Endodermal cell (in vitro differentiated cells): ENCODE measurements at places on chromosomes 7 and 10. TPM values are rescaled to one million over a fixed set of nuclear protein-coding genes. Genes with fewer than 3 reads are reported as not detected.

- DNase-seq = no peak
These were observed 189.6 kb downstream of the ADAM12 start for GRCh38 chr10:126198681-126199080.

DNA sequence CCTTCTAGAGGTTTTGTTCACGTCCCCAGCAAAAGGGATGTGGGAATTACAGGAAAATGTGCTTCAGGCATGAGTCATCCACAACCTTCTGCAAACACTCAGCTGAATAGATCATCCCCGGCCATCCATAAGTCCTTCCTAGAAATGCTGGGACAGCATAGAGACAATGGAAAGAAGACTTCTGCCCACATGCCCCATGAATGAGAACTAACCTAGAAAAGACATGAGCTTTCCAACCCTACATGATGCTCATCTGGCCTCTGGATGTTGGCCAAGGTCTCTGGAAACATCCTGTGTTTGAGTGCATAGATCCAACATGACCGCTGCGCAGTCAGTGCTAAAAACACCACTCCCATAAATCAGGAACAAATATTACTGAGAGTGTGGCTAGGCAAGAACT is 277.5 kb downstream of the PLXNA4 start:
- DNase-seq = no peak

- no peak for DNase-seq
These were observed 10.3 kb upstream of the KCNK18 start for GRCh38 chr10:117186832-117187615.

GRCh38 chr10:29392376-29393021 is 103.6 kb downstream of the LYZL1 start:
- peak; percentile 80 for DNase-seq

DNA sequence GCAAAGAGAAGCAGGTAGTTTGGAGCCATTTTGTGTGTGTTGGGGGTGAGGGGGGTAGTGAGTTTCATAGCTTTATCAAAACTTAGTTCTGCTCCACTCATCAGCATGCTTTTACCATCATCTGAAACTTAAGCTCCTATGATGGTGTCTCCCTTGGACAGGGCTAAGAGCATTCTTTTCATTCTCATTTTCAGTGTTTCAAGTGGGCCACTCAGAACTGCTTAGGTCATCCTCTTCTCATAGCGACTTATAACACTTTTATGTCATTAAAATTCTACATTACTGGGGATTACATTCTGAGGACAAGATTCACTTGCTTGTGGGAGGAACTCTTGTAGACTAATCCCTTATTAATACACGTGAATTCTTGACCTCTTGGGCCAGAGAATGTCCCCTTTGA is 649.4 kb downstream of the SUGCT start:
- DNase-seq = no peak

The LBX1 gene
- total RNA-seq = not detected in 3 replicates

The ADCY1 gene
- 8.8 to 19.5 TPM (median 18.5 TPM) in 3 replicates for total RNA-seq

The PI4K2A gene
- total RNA-seq = 18.1 and 18.8 TPM in 2 replicates

The VGF gene
- total RNA-seq = 2.8 and 3.8 TPM in 2 replicates

DNA sequence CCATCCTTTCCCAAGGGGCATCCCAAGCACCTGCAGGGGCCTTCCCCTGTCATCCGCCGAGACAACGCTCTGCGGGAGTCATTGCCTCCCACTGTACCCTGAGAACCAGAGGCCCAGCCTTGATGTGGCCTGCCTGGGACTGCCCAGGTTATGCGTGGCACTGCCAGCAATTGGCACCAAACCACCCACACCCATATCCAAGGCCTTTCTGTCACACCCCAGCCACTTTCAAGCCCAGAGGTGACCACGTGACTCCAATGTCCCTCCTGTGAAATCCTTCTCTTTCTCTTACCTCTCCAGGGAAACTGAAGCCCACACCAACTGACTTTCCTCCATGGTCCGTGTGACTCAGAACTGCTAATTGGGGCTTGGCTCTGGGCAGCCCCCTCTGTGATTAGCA is 123.9 kb downstream of the C10orf105 start:
- DNase-seq = no peak

The ERLIN1 gene
- 29.6 to 45.6 TPM (median 42.6 TPM) in 3 replicates for total RNA-seq

DNA sequence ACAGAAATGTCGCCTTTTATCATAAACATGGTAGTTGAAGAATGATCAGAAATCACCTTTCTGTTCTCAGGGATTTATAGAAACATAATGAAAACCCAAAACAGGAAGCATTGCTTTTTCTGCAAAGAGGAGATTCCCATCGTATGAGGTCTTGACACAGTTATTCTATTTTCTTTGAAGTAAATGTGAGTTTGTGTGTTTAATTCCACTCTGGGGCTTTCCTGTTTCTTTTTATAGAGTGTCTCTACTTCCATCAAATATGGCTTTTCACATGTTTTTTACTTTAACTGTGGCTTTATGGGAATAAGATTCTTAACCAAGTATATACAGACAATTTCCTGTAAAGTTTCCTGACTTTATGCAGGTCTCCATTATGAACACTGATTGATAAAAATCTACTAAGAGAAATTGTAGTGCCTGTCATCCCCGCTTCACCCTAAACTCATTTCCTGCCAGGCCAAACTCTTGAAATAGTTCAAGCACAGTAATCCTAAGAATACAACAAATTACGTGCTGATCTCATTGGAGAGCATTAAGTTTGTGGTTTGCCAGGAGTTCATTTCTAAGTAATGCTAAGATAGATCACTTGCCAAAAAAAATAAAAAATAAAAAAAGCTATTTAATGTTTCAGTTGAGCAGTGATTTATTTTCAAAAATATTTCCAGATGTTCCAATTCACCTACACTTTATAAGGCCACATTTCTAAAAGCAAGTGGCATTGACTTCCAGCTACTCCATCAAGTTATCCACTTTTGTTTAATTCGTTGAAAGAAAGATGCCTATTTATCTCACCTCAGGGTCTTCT is 52.2 kb upstream of the SEC61G start:
- no peak for DNase-seq

- DNase-seq = no peak
These were observed 90.4 kb downstream of the CHST15 start for GRCh38 chr10:124003070-124003419.

The IPMK gene
- 9.3 to 18.5 TPM (median 9.9 TPM) in 3 replicates for total RNA-seq

- DNase-seq = peak; percentile 81
These were observed 106.0 kb downstream of the UPF2 start for GRCh38 chr10:11936389-11937152.

The NT5C3A gene
- 19.2 to 22.2 TPM (median 22.1 TPM) in 3 replicates for total RNA-seq

GRCh38 chr10:123009105-123009820 is 457 bp downstream of the ACADSB start:
- DNase-seq = peak; percentile 70

GRCh38 chr10:113620511-113620910 is 43.3 kb downstream of the NRAP start:
- no peak for DNase-seq

GRCh38 chr10:78942091-78942501 is 126.7 kb upstream of the ZMIZ1 start:
- no peak for DNase-seq

GRCh38 chr10:63441404-63441803 is 24.4 kb downstream of the JMJD1C start:
- no peak for DNase-seq

DNA sequence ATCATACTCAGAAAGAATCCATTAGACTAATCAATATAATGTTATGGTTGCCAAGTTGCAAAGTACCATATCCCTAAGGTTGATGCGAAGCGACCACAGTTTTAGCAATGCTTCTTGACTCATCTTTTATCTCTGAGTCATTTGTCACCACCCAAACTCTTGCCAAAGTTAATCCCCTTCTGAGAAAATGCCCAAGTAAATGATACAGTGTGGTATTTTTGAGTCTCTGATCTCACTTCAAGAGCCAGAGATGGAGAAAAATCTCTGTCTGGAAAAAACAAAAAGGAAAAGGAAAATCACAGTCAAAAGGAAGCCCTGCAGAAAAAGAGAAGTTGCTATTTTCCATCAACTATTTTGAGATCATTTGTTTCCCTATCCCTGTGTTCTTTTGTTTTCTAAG is 26.7 kb upstream of the OTUD1 start:
- no peak for DNase-seq

DNA sequence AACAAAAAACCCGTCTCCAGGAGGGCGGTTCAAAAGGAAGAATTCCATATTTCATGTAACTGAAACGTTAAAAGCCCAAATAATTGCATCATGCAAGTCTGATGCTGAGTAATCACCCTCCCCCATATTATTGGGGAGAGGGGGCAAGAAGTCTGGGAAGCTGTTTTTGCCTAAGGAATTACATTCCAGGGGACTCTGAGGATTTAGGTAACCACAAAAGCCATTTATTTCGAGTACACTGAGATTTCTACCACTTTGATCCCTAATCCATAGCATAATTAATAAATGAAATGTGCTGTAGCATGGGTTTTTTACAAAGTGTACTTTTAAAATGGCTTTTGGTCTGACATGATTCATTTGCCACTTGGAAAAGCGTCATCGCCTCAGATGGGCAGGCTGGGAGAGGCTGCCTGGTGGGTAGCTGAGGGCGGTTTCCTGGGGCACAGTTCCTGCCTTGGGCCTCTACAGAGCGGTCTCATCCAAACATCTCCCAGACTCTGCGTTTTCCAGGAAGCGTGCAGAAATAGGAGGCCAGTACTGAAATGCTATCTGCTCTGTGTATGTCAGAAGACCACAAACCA is 106.5 kb downstream of the TCF7L2 start:
- DNase-seq = peak; percentile 39

DNA sequence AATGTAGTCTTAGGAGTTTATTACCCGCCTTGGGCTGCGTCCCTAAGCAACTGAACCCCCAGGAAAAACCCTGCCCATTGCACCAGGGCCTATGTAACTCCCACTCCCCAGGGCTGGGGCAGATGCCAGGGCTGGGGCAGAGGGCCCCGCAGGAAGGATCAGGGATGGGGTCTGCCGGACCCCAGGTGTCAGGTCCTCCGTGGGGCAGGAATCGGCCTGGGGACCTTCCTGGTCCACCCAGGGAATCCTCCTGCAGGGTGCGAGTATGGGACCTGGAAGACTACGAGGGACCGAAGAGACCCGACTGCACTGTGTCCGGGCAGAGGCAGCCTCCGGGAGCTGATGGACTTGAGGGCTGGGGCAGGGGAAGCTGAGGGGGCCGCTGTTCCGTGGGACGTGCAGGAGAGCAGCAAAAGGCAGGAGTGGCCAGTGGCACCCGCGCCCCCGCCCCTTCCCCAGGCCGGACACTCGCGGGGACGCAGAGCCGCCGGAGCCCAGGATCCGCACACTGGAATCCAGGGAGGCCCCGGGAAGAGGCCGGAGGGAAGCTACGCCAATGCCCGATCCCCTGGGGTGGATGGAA is 2.5 kb upstream of the ATP5MF start:
- DNase-seq = no peak

GRCh38 chr7:101659706-101660105 is 30.6 kb upstream of the MYL10 start:
- DNase-seq = no peak

The CUX1 gene
- total RNA-seq = 85.1 to 90.6 TPM (median 88.9 TPM) in 3 replicates

DNA sequence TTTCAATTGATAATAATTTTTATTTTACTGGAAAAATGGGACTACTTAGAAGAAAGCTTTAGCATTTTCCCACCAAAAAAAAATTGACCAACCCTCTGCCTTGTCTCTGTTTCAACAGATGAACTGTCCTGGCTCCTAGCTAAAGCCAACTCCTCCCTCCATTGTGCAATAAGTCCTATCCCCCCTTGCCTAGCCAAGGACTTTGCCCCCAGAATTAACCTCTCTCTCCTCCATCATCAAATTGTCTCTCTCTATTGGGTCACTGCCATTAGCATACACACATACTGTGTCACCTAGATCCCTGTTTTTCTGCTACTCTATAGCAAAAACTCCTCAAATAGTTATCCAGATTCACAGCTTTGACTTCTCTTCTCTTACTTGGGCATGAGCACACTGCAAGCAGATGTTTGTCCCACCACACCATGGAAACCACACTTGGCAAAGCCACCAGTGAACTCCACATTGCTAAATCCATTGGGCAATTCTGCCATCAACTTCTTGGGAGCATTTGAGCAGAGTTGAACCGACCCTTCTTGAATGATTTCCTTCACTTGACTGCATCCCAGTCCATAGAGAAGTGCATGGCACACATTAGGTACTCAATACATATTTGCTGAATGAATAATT is 91.4 kb upstream of the NEBL start:
- no peak for DNase-seq
